ENCODE measurements at places on chromosomes 16 and 17.

DNA sequence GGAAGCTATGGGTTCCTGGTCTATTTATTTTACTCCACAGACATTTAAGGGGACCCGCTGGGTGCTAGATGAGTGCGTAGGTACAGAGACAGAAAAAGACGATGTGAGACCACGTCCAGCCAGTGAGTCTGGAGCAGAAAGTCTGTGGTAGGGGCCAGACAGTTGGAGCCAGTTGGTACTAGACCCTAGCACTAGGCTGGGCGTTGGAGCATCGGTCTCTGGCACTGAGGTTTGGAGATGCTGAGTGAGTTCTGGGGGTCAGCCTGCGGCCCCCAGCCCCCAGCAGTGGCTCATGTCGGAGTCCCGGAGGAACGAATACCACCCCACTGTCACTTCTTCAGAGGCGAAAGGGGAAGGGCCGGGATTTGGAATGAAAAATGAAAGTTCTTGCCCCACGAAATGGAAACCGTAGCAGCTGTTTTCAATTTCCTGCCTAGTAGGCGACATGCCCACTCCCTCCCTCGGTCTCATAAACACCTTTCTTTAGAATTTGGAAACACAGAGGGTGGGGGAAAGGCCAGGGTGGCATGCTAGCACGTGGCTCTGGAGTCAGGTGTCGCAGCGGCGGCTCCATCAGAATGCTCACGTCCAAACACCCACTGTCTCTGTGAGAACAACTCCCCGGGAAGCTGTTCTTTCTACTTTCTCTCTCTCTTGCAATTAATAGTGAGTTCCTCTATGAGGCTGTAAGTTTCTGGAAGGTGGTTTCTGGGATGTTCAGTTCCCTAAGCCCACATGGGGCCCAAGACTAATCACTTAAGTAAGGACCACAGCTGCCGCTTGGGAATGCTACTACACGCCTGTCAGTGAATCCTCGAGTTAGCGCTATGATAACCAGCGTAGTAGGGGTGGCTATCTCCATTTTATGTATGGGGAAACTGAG is 96.8 kb downstream of the IRF8 start:
- DNase-seq = no peak

DNA sequence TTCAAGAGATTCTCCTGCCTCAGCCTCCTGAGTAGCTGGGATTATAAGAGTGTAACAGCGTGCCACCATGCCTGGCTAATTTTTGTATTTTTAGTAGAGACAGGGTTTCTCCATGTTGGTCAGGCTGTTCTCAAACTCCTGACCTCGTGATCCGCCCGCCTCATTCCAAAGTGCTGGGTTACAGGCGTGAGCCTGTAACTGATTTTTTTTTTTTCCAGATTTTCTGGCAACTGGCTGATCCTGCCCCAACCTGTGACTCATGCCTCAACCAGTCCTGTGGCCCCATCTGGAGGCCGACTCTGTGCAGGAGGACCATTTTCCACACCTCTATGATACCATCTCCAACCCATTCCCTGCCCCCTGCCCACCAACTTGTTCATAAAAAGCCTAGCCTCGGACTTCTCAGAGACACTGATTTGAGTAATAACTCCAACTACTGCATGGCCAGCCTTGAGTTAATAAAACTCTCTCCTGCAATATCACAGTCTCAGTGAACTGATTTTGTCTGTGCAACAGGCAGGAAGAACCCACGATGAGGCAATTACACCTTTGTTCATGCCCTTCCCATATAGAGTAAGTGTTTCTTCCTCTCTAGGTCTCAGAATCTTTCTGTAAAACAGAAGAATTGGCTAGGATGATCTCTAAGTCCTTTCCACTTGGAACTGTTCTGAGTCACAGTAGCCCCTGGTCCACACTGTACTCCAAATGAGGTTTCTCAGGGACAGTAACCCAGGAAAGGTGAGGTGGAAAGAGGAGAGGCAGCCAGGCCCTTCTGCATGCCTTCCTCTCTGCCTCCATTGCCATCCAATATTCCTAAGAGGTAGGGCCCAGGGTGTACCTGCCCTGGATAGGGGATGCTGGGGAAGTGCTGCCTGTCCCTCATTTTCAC is 8.8 kb upstream of the CNOT1 start:
- peak; percentile 84 for DNase-seq

DNA sequence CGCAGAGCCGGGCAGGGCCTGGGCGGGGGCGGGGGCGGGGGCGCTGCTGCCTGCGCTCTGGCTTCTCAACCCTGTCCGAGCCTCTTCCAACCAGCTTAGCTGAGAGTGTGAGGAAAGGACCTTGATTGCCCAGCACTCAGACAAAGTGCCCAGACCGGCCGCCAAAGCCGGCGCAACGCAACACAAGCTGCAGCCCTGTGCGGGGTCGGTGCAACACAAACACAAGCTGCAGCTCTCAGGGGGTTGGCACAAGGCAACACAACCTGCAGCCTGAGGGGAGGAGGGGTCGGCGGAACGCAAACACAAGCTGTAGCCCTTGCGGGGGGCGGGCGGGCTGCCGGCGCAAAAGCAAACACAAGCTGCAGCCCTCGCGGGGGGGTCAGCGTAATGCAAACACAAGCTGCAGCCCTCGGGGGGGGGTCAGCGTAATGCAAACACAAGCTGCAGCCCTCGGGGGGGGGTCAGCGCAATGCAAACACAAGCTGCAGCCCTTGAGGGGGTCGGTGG is 60.0 kb downstream of the KLHDC4 start:
- no peak for DNase-seq

- DNase-seq = no peak
These were observed 995 bp upstream of the JMJD8 start for GRCh38 chr16:684961-685696.
